ENCODE measurements at places on chromosomes 13 and 19.

DNA sequence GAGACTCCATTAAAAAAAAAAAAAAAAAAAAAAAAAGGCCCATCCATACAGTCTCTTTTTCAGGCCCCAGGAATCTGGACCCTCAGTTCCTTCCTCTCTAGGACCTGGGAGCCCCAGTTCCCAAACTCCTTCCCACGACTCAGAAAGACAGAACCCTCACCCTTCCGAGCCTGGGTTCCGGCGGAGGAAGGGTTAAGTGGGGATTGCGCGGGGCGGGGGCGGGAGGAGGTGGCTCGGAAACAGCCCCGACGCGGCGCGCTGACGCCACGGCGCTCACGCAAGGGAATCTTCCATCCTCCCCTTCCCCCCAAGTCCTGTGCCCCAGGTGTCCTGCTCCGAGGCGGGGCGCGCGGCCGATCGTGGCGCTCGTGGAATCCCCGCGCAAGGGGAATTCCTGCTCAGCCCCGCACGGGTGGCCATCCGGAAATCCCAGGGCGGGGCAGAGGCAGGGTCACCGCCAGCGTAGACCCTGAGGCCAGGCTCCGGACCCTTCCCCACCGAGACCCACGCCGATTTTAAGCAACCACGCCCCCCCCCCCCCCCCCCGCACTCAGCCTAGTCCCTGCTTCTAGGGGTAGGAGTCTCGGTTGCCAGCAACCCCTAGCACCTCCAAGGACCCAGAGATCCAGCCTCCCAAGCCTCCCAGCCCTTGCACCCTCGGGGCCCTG is 659 bp downstream of the NFKBID start:
- DNase-seq: peak; percentile 87

DNA sequence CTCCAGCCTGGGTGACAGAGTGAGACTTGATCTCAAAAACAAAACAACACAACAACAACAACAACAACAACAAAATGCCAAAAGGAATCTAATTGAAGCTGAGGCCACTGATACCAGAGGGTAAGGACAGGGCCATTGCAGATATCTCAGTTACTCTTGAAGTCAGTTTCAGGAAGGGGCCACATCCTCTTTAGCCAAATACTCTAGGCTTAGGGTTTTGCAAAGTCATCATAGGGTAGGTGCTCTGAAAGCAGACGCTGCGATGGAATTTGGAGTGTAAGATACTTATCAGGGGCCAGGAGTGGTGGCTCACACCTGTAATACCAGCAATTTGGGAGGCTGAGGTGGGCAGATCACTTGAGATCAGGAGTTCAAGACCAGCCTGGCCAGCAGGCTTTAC is 46.6 kb upstream of the UBAC2 start:
- DNase-seq: no peak

DNA sequence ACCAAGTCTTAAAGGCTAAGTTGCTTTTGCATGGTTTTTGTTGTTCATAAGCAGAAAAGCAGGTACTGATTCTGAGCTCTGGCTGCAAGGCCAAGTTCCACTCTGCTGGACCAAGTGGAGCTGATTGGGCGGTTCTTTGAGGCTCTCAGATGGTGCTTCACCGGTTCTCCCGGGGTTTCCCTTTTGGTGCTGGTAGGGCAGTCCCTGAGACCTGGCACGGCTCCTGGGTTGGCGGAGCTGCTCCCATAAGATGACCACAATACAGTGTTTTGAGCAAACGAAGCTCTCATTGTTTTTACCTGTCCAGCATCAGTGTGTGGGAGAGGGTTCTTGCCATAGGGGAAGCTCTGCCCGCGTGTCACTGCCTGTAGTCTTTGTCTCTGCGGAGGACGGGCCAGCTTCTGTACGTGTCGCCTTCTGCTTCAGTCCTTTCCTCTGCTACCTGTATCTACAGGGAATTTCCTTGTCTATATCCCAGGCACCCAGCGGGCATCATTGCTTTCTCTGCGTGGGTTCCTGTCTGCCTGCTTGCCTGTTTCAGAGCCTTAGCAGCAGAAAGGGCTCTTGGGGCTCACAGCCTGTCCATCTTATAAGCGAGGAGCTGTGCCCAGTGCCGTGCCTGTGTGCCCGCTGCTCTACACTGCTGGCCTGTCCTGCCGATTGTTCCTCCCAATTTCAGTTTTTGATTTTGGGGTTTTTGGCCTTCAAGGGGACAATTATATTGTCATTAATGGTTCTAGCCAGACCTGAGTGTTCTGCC is 2.3 kb downstream of the U2AF2 start:
- DNase-seq: no peak

GRCh38 chr19:46785980-46786235 is 2.5 kb downstream of the SLC1A5 start:
- no peak for DNase-seq

Measured in GM19239 (cell line).